ENCODE measurements at places on chromosomes 3 and 15. TPM values are rescaled to one million over a fixed set of nuclear protein-coding genes. Genes with fewer than 3 reads are reported as not detected.

The CLDN18 gene
- total RNA-seq, result not detected

The IL16 gene
- 0.96 TPM for total RNA-seq

The SLC51A gene
- total RNA-seq, result not detected

The GABRR3 gene
- total RNA-seq, result not detected

The SCAANT1 gene
- not detected for total RNA-seq

The PLOD2 gene
- 221 TPM for total RNA-seq

The ZNF80 gene
- not detected for total RNA-seq

The ATP6V1A gene
- total RNA-seq, result 75.0 TPM

The BFSP2 gene
- total RNA-seq, result not detected

The TPM1 gene
- 1,035 TPM for total RNA-seq

Data from RPMI7951 (cell line).